ENCODE measurements at places on chromosomes 2 and 18.

- no peak for DNase-seq
Measured at GRCh38 chr18:8987241-8987640, 115.3 kb upstream of the NDUFV2 start.

GRCh38 chr2:32375228-32375892 lies 18.5 kb downstream of the BIRC6 start:
- DNase-seq: no peak

DNA sequence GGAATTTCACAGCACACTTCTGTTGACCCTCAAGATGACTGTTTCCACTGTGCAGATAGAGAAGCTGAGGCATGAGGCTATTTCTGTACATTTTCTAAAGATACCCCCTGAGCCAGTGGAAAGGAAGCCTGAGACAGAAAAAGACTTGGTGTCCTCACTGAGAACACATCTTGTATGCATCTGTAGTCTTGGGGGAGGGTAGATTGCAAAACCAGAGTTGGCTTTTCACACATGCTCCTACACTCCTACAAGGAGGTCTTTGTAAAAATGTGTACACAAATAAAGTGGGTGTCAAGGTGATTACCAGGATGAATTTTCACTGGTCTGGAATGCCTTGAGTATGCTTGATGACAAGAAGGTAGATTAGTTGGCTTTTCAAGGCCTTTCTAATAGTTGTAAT lies 98.0 kb downstream of the KCTD18 start:
- DNase-seq: no peak

GRCh38 chr2:134438371-134438770 lies 184.5 kb downstream of the MGAT5 start:
- DNase-seq: no peak

GRCh38 chr2:43171789-43172188 lies 54.6 kb downstream of the ZFP36L2 start:
- no peak for DNase-seq

DNA sequence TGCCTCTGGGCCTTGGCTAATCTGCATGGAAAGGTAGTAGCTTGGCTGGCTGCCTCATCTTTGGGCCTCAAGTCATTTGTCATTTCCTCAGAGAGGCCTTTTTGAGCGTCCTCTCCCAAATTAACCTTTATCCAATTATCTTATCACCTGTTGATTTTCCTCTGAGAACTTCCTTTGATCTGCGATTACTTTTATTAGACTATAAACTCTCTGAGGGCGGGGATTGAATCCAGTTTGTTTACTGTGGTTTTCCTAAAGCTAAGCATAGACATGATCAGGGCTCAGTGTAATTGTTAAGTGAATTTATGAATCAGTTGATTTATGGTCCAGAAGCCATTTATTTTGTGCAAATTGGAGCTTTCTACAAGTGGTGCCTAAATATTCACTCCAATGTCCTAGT lies 7.5 kb downstream of the RPE start:
- DNase-seq: no peak

- DNase-seq: no peak
Measured at GRCh38 chr2:161208527-161209139, 48.4 kb downstream of the TANK start.

GRCh38 chr18:11042247-11042646 lies 107.1 kb downstream of the PIEZO2 start:
- no peak for DNase-seq

DNA sequence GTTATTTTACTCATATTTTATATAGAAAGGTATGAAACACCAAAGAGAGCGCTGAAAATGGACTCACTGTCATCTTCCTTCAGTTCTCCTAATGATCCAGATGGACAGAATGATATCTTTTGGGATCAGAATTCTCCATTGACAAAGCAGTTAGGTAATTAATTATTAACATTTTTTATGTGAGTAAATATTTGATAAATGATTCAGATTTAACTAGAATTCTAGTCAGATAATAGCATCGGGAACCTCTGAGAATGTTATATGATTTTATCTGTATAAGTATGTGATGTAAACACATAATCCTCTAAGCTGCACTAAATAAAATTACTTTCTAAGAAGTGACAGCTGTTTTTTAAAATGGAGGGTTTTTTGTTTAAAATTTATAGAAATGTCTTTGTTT lies 2.0 kb downstream of the ETAA1 start:
- no peak for DNase-seq

DNA sequence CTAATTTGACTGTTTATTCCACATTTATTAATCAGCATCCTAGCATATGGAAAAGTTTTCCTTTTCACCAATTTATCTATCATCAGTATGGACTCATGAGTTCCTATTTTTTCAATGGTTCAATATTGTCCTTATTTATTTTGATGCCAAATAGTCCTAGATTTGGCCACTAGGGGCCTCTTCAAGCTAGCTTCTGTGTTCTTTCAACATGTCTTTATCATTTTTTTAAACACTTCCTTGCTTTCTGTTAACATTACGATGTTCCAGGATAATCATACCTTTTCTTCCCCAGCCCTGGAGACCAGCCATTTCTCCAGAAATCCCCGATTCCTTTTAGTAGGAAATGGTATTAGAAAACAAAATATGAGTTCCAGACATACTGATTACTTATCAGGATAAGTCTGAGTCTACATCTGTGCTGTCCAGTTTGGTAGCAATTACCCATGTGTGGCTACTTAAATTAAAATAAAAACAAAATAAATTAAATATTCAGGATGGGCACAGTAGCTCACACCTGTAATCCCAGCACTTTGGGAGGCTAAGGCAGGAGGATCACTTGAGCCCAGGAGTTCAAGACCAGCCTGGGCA lies 70.6 kb downstream of the RPE start:
- no peak for DNase-seq

GRCh38 chr2:149652926-149653325 lies 65.4 kb upstream of the MMADHC start:
- no peak for DNase-seq

- DNase-seq: no peak
Measured at GRCh38 chr2:235863414-235863813, 304.8 kb downstream of the GBX2 start.

GRCh38 chr2:9594366-9595054 lies 36.3 kb downstream of the YWHAQ start:
- DNase-seq: no peak
